ENCODE measurements at places on chromosomes 4 and X.

GRCh38 chrX:68083510-68083909 is 349.8 kb downstream of the OPHN1 start:
- no peak for DNase-seq

DNA sequence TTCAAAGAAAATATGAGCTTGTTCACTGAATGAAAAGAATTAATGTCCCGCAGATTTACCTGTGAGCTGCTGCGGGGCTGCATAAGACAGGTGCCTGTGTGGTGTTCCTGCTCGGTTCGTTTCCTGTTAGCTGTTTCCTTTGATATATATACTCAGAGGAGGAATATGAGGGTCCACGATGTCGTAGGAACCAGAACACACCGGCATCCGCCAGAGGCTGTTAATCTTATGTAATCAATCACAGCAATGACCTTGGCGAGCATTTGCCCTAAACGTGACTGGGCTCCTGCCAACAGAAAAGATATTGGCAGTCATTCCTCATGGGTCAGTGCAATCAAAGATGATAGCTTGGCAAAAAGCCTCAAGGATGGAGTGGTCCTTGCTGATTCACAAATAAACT is 260.1 kb downstream of the EVC2 start:
- DNase-seq = no peak

DNA sequence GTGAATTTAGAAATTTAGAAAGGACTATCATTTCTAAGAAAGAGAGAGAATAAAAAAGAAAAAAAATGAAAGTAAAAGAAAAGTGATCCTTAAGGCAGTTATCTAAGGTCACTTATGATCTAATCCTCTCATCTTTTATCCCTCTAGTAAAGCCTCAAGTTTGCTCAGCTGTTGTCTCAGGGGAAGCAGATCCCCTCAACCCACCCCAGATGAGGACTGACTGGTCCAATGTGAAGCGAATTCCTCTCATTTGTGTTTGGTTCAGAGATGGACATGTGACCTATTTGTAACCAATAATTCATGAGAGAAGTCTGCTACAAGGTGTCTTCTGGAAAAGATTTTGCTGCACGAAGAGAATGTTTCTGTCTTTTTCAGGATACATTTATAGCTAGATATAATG is 1591.3 kb downstream of the ADGRL3 start:
- DNase-seq = no peak

DNA sequence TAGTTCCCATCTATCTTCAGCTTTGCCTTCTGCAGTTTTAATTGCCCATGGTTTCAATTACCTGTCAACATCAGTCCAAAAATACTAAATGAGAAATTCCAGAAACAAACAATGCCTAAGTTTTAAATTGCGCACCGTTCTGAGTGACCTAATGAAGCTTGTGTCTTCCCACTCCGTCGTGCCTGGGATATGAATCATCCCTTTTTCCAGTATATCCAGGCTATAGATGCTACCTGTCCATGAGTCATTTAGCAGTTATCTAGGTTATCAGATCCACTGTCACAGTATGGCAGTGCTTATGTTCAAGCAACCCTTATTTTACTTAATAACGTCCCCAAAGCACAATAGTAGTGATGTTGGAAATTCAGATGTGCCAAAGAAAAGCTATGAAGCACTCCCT is 363.6 kb upstream of the FAM241A start:
- no peak for DNase-seq

DNA sequence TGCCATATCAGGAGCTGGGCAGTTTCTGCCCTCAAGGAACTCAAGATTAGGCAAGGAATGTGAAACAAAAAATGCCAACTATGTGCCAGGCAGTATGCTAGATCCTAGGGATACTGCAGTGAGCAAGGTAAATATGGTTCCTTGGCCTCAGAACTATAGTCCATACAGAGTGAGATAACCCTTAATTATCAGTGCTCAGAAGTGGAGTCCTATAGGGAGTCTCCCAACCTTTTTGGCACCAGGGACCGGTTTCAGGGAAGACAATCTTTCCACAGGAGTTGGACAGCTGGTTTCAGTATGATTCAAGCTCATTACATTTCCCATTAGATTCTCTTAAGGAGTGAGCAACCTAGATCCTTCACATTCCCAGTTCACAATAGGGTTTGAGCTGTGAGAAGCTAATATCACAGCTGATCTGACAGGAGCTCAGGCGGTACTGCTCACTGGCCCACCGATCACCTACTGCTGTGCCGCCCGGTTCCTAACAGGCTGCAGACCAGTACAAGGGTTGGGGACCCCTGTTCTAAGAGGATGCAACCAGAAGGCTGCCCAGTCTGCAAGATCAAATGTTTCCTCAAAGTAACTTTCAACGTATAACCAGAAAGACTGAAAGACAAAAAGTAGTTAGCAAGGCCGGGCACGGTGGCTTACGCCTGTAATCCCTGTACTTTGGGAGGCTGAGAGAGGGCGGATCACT is 1.7 kb upstream of the SRP72 start:
- no peak for DNase-seq

DNA sequence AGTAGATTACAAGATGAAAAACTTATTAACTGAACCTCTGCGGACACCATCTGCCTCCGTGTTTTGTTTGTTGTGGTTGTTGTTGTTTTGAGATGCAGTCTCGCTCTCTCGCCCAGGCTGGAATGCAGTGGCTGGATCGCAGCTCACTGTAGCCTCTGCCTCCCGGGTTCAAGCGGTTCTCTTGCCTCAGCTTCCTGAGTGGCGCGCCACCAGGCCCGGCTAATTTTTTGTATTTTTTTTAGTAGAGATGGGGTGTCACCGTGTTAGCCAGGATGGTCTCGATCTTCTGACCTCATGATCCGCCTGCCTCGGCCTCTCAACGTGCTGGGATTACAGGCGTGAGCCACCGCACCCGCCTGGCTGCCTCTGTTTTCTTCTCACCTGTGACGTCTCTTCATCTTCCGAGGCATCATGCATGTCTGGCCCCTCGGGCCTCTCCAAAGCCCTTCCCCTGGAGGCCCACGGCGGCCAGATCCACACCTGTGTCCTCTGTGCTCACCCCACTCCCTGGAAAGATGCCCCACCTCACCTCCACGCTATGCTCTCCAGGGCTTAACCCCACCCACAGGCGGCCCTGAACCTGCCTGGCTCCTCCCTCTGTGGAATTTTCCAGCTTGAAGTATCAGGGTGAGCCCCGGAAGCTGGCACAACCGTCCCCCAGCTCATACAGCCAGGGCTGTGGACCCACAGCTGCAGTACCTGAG is 77.0 kb upstream of the MXD4 start:
- no peak for DNase-seq

DNA sequence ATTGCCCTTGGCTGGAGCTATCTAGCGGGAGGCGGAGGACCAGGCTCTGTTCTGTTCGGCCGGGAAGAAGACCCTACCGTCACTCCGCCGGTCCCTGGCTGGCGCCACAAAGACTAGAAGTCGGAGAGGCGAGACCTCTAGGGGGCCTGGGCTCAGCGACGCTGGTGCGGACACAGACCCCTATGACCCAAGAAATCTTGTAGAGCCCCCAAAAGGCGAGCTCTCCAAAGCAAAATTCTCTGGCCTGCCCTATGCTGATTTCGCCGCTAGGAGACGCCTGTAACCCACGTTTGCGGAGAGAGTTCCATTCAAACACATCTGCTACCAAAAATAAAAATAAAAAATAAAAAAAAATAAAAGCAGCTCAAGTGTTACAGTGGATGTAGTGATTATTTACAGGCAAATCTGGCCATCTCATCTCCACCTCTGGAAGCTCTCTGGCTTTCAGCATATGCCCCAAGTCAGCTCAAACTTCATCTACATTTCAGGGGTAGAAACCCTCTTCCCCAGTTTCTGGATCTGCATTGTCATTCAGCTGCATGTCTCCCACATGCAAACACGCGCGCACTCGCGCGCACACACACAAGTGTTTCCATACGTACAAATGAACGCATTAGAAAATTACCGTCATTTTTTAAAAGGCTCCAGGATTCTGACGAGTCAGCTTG is 2.4 kb upstream of the PCDH10 start:
- DNase-seq = peak; percentile 89

DNA sequence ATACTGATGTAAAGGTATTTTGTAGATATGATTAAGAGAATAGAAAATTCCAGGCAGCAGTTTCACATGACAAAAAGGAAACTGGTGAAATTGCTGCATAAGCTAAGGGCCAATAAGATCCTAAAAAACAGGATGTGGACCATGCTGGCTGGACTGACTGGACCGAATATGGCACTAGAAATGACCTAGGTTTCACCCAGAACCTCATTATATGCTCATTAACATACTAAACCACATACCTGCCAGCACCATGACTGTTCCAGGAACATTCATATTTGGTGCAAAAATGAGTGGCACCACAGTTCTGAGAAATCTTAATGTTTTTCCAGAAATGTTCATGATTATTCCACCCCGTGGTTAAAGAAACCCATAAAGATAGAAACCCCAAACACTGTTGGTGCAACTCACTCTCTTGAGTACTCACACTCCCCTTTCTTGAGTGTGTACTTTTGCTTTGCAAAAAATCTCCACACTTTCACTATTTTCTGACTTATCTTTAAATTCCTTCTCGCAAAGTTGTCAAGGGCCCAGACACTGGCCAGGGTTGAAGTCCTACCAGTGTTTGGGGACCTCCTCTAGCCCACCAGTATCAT is 74.0 kb downstream of the FANCB start:
- DNase-seq = no peak

- no peak for DNase-seq
Measured at GRCh38 chr4:41728573-41728913, 20.0 kb downstream of the PHOX2B start.

- no peak for DNase-seq
Measured at GRCh38 chr4:80141543-80141942, 55.8 kb upstream of the PRDM8 start.

GRCh38 chr4:185358514-185358913 is 37.2 kb downstream of the LRP2BP start:
- no peak for DNase-seq

DNA sequence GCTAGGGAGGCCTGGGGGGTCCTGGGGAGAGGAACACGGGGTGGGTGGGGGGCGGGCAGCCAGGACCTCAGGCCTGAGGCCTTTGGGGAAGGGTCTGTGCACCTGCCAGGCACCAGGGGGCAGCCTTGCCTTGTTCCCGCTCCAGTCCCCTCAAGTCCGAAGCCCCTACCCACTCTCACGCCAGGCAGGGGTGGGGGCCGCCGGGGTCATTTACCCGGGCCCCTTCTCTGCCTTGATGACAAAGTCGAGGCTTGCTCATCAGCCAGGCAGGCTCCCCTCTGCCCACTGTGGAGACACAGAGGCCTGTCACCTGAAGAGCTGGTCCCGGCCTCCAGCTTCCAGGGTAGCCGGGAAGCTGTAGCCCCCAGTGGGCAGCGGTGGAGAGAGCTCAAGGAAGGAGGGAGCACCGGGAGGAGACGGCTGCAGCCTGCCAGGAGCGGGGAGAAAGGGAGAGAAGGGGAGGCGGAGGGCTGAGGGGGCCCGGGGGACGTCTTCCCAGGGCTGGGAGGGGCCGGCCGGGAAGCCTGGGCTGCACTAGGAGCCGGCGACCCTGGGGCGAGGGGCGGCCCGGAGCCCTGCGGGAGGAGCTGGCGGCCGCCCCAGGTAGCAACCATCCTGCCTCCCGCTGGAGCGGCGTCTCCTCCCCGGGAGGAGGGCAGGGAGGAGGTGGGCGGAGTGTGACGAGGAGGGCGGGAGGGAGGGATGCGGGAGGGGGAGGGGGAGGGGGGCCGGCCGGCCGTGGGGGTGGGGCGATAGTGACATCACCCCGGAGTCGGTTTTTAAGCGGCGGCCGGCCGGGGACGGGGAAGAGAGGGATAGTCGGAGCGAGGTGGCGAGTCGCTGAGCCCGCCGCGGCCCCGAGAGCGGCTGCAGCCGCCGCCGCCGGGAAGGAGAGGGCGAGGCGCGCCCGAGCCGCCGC is at the start of gene SLC6A8:
Gene SLC6A8 (plus strand): TSS at position 806 of the 919 bp plus-strand sequence. CDS start 649 bp downstream, outside the sequence.
- peak; percentile 71 for DNase-seq

- no peak for DNase-seq
Measured at GRCh38 chr4:76953956-76954355, 4.4 kb downstream of the SEPTIN11 start.

- no peak for DNase-seq
Measured at GRCh38 chr4:64330143-64330542, 79.1 kb downstream of the TECRL start.

Measured in putamen (tissue), 1 donor.